ENCODE measurements at places on chromosomes 6 and 20.
A peak's percentile ranks its signal among the peaks of the same experiment; 100 is the strongest.

DNA sequence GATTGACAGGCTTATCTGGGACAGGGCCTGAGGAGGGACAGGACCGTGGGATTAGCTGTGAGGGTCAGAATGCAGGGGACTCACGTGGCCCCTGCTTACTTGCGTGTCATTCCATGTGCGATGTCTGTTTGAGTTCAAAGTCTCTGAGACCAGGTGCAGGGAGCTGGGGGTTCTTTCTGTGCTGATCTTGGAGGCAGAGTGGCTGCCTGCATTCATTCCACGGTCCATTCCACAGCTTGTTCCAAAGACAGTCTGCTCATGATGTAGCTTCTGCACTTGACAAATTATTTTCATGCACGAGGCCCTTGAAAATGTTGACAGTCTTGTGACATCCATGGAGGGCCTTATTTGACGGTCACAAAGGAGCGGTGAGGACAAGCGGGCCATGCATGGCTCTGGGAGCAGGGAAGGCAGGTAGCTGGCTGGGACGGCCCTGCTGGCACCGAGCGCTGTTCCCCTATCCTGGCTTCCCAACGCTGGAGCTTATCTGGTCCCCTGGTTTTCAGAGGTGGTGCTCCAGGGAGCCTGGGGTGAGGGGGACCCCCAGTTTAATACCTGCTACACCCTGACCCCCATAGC is 156.3 kb upstream of the RNF24 start:
- peak overlapping the region; percentile 70 for H3K4me3 ChIP-seq
- H3K27me3 ChIP-seq: no peaks in the 10 kb centered on the region
- no peak for DNase-seq
- H3K4me1 ChIP-seq: peaks cover 30% of the 10 kb centered on the region

- DNase-seq: no peak
- no peaks in the 10 kb centered on the region for H3K4me1 ChIP-seq
- H3K4me3 ChIP-seq: no peak overlapping the region
- no peak overlapping the region for H3K27ac ChIP-seq
- H3K36me3 ChIP-seq: no peaks in the 10 kb centered on the region
These were observed 11.2 kb upstream of the CDK19 start for GRCh38 chr6:110826236-110827129.

GRCh38 chr6:146542881-146543210 is 787 bp upstream of the RAB32 start:
- H3K4me3 ChIP-seq: peak overlapping the region; percentile 61
- DNase-seq: no peak
- H3K27me3 ChIP-seq: peaks cover 9% of the 10 kb centered on the region
- peak overlapping the region; percentile 81 for H3K27ac ChIP-seq

DNA sequence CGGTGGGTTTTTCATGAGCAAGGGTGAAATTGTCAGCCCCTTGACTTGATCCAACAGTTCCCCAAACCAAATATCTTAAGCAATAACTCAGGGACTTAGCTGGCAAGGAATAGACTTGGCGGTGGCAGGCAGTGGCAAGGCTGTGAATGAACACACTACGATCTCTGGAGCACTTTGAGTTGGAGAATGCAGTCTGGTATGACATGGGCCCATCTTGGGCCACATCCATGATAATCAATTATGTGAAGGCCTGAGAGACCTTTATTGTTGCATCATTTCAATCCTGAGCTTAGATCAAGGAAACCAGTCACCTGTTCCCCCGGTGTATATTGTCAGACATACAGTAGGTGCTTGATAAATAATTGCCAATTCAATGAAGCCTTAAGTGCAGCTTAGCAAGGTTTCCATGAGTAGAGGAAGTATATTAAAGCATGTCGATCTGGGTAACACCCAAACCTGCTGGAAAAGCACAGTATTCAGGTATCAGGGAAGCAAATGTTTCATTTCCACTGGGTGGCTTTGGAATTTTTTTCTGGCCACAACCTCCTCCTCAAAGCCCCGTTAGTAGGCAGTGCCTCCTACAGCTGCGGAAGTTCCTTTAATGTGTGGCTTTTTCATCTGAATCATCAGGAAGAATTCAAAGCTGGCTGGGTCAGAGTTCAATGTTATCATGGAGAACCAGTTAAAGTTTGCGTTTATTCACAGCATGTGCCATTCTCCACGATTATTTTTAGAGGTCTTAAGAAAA is 10.2 kb downstream of the CASS4 start:
- DNase-seq: no peak
- no peak overlapping the region for H3K4me3 ChIP-seq
- H3K27ac ChIP-seq: no peak overlapping the region
- peaks cover 2% of the 10 kb centered on the region for H3K27me3 ChIP-seq

- no peaks in the 10 kb centered on the region for H3K36me3 ChIP-seq
- no peak for DNase-seq
- H3K27ac ChIP-seq: no peak overlapping the region
- no peaks in the 10 kb centered on the region for H3K4me1 ChIP-seq
- H3K27me3 ChIP-seq: no peaks in the 10 kb centered on the region
- H3K4me3 ChIP-seq: no peak overlapping the region
These were observed 107.2 kb upstream of the CENPW start for GRCh38 chr6:126232671-126233070.

- H3K4me3 ChIP-seq: peak within 1 kb of the TSS; percentile 87
- no peak for DNase-seq
- H3K27ac ChIP-seq: peak within 1 kb of the TSS; percentile 34
- peaks cover 13% of the 10 kb centered on the region for H3K27me3 ChIP-seq
- peaks cover 21% of the 10 kb centered on the region for H3K4me1 ChIP-seq
These were observed at the start of gene SLC4A11 for GRCh38 chr20:3239026-3239866. TSS of gene SLC4A11 (minus strand) at chr20:3239190. CDS start at chr20:3239137, 53 bp downstream.

DNA sequence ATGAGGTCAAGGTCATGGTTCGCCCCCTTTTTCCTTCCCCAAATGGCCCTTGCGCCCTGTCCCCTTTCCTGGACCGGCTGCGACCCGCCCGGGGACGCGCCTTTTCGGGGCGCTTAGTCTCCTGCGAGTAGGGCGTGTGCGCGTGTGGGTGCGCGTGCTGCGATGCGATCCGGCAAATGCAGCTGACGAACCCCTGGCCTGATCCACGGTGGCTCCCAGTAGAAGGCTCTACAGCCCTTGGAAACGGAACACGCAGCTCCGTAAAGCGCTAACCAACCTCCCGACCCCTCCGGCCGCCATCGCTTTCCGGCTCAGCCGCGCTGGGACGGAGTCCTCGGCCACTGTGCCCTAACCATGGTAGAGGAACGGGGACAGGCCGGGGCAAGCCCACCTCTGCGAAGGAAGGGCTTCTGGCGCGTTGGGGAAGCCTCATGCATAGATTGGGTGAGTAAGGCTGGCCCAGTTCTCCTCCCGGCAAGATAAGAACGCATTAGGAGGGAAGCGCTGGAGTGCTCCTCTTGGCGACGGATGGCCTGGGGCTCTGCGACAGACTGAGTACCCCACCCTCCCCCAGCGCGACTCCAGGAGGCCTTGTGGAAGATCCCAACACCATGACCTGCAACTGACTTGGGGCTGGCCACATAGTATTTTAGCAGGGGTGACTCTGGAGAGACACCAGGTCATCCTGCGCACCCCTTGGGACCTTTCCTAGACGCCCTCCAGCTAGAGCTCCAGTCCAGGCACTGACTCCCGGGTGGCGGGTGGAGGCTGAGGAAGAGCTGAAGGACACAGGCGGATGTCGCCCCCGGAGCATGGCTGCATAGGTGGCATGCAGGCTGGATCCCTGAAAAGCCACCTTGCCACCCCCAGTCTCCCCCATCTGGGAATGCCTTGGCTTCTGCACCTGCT is 1.1 kb upstream of the SLC4A11 start:
- peaks cover 13% of the 10 kb centered on the region for H3K27me3 ChIP-seq
- peak overlapping the region; percentile 87 for H3K4me3 ChIP-seq
- no peaks in the 10 kb centered on the region for H3K36me3 ChIP-seq

DNA sequence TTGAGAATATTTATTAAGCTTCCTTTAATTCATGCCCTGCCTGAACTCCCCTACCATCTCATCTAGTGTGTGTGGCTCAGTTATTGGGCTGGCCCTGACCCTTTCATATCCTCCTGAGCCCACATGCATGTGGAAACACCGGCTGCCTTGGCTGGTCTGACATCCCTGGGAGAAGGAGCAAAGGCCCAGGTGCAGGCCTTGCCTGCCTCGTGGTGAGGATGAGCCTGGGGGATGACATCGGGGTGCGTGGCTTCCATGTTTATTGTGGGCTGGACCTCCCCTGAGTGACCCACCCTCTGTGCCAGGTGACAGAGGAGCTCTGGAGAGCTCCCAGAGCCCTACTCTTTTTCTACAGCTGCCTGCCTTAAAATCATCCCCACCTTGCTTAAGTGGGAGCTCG is 69.1 kb downstream of the FOXA2 start:
- H3K4me1 ChIP-seq: no peaks in the 10 kb centered on the region
- no peaks in the 10 kb centered on the region for H3K36me3 ChIP-seq
- H3K27ac ChIP-seq: no peak overlapping the region
- H3K4me3 ChIP-seq: no peak overlapping the region
- H3K27me3 ChIP-seq: peaks cover 7% of the 10 kb centered on the region
- DNase-seq: no peak

GRCh38 chr20:4064144-4064909 is 49.0 kb upstream of the RNF24 start:
- peak overlapping the region; percentile 22 for H3K4me3 ChIP-seq
- peak overlapping the region; percentile 92 for H3K27ac ChIP-seq
- DNase-seq: peak; percentile 90
- no peaks in the 10 kb centered on the region for H3K36me3 ChIP-seq
- H3K4me1 ChIP-seq: peaks cover 52% of the 10 kb centered on the region
- no peaks in the 10 kb centered on the region for H3K27me3 ChIP-seq

DNA sequence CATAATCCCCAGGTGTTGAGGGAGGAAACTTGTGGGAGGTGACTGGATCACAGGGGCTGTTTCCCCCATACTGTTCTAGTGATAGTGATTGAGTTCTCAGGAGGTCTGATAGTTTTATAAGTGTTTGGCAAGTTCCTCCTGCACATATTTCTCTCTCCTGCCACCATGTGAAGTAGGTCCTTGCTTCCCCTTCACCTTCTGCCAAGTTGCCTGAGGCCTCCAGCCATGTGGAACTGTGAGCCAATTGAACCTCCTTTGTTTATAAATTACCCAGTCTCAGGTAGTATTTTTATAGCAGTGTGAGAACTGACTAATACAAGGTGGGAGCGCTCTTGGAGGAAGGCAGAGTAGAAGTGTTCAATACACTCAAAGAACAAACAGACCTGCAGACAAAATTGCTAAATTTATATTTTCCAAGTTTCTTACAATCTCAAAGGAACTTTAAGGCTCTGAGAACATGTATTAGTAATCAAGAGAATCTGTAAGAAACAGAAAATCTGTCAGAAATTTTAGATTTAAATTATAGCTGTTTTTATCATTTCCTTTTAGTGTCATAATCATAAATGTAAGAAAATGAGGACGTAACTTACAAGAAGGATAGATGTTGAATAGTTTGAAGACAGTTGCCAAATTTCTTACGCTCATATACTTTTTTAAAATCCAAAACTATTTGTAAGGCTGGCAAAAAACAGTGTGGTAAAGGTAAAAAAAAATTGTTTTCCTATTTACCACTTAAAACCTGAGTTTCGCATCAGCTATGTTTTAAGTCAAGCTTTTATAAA is 77.7 kb downstream of the ASCC3 start:
- no peak for DNase-seq
- peaks cover 3% of the 10 kb centered on the region for H3K4me1 ChIP-seq
- no peaks in the 10 kb centered on the region for H3K27me3 ChIP-seq
- H3K27ac ChIP-seq: no peak overlapping the region
- H3K4me3 ChIP-seq: no peak overlapping the region
- H3K36me3 ChIP-seq: peaks cover 12% of the 10 kb centered on the region

- H3K4me3 ChIP-seq: no peak overlapping the region
- no peak for DNase-seq
- no peaks in the 10 kb centered on the region for H3K4me1 ChIP-seq
- no peaks in the 10 kb centered on the region for H3K27me3 ChIP-seq
- no peaks in the 10 kb centered on the region for H3K36me3 ChIP-seq
These were observed 720.9 kb downstream of the GRIK2 start for GRCh38 chr6:102114402-102114801.

GRCh38 chr6:56359201-56359899 is 112.0 kb upstream of the COL21A1 start:
- H3K27me3 ChIP-seq: peaks cover 2% of the 10 kb centered on the region
- H3K36me3 ChIP-seq: no peaks in the 10 kb centered on the region
- no peak overlapping the region for H3K27ac ChIP-seq
- DNase-seq: no peak

DNA sequence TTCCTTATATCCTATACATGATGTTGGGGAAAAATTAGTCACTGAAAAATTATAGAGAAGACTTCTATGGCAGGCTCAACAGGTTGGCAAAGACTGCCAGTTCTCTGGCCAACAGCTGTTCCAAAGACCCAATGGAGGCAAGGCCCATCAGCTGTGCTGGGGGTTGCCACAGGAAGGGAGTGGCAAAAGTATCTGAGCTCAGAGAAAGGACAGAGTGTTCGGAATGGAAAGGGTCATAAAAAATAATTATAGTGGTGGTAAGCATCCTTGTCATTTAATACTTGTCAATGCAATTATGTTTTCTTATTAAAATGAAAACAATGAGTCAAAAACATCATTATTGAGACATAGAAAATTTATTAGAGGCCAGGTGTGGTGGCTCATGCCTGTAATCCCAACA is 36.1 kb downstream of the FASTKD5 start:
- H3K4me3 ChIP-seq: no peak overlapping the region
- peaks cover 19% of the 10 kb centered on the region for H3K36me3 ChIP-seq
- H3K4me1 ChIP-seq: peaks cover 6% of the 10 kb centered on the region
- DNase-seq: no peak

- no peak overlapping the region for H3K27ac ChIP-seq
- peaks cover 8% of the 10 kb centered on the region for H3K27me3 ChIP-seq
- DNase-seq: no peak
- no peaks in the 10 kb centered on the region for H3K4me1 ChIP-seq
- no peaks in the 10 kb centered on the region for H3K36me3 ChIP-seq
- no peak overlapping the region for H3K4me3 ChIP-seq
These were observed 27.5 kb upstream of the GLP1R start for GRCh38 chr6:39021041-39021440.

- H3K27me3 ChIP-seq: no peaks in the 10 kb centered on the region
- H3K4me1 ChIP-seq: peaks cover 21% of the 10 kb centered on the region
- H3K4me3 ChIP-seq: no peak overlapping the region
- no peak for DNase-seq
These were observed 45.7 kb downstream of the RAMACL start for GRCh38 chr6:166540631-166541331.

DNA sequence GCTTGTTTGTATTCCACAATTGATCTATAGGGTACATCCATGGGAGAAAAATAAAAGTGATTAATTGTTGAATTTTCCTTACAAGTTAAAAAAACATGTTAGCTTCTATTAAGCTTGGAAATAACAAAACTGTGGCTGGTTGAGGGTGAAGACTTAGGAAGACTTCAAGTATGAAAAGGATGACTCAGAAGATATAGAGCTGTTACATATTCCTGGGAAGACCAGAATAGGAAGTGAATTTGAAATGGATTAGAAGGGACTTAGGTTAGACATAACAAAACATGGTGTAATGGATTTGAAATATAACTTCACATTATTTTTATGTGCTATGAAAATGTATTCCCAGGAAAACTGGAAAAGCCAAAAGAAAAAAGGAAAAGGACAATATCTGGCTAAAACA is 732.2 kb downstream of the HDGFL1 start:
- no peak overlapping the region for H3K27ac ChIP-seq
- no peaks in the 10 kb centered on the region for H3K27me3 ChIP-seq
- H3K4me3 ChIP-seq: no peak overlapping the region
- peaks cover 13% of the 10 kb centered on the region for H3K4me1 ChIP-seq
- DNase-seq: no peak
- no peaks in the 10 kb centered on the region for H3K36me3 ChIP-seq
